ENCODE measurements at places on chromosomes 4 and X. TPM values are rescaled to one million over a fixed set of nuclear protein-coding genes. Genes with fewer than 3 reads are reported as not detected.

Gene TMEM255A
- not detected for total RNA-seq

Gene VCX2
- not detected for total RNA-seq

Gene TCEAL6
- total RNA-seq: not detected

Gene CCNA2
- 107 TPM for total RNA-seq

Gene SULT1E1
- 0.34 TPM for total RNA-seq

Gene NCAPG
- total RNA-seq: 45.1 TPM
